ENCODE measurements at places on chromosomes 2 and 18. TPM values are rescaled to one million over a fixed set of nuclear protein-coding genes. Genes with fewer than 3 reads are reported as not detected.

DNA sequence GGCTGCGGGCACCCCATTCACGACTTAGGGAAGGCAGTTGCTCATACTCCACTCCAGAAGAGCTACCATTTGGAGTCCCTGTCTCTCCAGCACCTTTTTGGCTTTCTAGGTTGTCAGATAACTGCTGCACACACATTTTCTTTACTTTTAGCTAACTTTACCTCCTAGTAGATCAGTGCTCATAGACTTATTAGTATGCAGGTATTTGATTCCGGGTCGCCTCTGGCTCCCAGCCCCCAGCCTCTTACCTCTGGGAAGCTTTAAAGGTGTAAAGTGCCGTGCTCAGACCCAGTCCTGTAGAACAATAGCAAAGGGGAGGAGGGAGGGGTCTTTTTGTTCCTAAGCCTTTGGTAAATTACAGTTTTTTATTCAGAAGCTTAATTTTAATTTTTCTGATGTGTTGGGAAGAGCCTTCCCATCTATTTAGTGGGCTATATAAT, 102.9 kb downstream of the SPTBN1 start:
- peaks cover 44% of the 10 kb centered on the region for H3K4me1 ChIP-seq
- H3K4me3 ChIP-seq, result peak overlapping the region; percentile 82
- H3K36me3 ChIP-seq, result no peaks in the 10 kb centered on the region
- no peak for DNase-seq
- no peaks in the 10 kb centered on the region for H3K27me3 ChIP-seq
- peak overlapping the region; percentile 92 for H3K27ac ChIP-seq

DNA sequence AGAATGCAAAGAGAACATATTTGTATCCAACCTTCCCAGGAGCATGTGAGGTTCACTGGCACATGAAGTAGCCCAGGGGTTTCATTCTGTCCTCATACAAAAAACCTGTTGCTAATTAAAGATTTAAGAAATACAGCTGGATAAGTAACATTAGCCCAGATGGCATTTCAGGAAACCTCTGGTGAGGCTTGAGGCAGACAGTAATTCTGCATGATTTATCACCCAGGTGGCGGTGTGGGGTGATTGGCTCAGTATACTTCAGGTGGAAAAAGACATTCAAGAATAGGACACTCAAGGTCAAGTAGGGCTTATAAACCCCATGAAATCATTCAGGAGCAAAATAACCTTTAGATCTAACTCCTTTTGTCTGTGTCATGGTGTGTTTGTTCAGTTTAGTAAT, 237.4 kb downstream of the RNF144A start:
- H3K4me1 ChIP-seq, result no peaks in the 10 kb centered on the region
- no peak for DNase-seq
- H3K4me3 ChIP-seq, result no peak overlapping the region
- H3K36me3 ChIP-seq, result no peaks in the 10 kb centered on the region

DNA sequence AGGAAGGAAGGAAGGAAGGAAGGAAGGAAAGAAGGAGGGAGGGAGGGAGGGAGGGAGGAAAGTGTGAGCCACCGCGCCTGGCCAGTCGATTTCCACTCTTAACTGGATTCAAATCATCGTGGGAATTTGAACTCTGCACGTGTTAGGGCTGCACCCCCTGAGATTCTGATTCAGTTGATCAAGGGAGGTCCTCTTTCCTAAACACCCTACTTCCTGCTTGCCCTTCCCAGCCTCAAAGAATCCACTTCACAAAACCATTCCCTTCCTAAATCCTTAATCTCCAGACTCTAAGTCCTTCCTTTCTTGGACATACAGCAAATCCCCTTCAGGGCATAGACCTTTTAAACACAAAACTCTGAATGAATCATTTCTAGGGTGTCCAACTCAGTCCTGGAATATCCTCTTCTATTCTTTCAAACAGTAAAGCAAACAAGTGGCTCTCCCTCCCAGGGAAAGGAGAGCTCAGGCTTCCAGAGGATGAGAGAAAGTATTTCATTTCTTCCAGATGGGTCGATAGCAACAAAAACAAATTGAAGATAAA, 68.2 kb upstream of the MBOAT2 start:
- H3K4me3 ChIP-seq, result no peak overlapping the region
- H3K27ac ChIP-seq, result no peak overlapping the region
- DNase-seq, result no peak
- no peaks in the 10 kb centered on the region for H3K4me1 ChIP-seq
- no peaks in the 10 kb centered on the region for H3K27me3 ChIP-seq
- H3K36me3 ChIP-seq, result no peaks in the 10 kb centered on the region

DNA sequence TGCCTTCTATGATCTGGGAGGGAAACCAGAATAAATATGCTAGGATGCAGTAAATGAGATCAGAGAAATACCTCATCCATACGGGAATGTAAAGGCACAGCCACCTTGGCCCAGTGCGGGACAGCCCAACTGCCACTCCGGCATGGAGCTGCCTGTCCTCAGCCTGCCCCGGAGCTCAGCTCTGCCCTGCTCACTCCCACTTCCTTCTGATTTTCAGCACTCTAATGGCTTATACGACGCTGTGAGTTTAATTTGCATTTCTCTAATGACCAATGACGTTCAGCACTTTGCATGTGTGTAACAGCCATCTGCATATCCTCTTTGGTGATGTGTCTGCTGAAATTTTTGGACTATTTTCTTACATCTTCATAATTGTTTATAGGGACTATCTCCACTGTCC, 172.5 kb upstream of the RAB6C start:
- H3K4me3 ChIP-seq, result no peak overlapping the region
- no peaks in the 10 kb centered on the region for H3K36me3 ChIP-seq
- no peak for DNase-seq
- no peak overlapping the region for H3K27ac ChIP-seq
- peaks cover 8% of the 10 kb centered on the region for H3K4me1 ChIP-seq

DNA sequence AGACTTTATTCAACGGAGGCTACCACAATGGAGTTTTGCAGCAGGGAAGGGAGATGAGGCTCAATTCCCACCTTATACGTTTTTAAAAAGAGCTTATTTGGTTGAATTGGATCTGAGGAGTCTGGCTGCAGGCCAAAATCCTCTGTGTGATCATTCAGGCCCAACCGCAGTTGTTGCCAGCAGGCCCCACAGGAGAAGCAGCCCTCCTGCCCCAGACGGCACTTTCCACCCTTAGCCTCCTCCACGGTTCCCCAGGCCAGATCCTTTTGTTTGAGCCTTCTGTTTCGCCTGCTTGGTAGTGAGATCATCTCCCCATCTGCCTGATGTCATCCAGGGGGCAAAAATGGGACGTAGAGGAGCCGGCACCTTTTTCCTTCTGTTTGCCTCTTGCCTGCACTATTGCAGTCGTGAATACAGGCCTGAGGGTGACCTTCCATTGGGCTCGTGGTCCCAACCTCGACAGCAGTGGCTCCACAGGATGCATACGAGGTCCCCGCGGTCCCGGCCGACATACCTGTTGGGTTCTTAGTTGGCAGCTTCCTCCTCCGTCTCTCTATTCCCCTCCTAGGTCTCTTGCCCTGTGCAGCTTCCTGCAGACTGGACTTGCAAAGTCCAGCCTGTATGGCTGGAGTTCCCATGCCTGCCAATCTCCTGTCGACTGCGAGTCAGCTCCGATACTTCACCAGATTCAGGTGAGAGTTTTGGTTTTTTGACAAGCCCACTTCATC, 9.3 kb upstream of the GPR35 start:
- no peak overlapping the region for H3K27ac ChIP-seq
- DNase-seq, result no peak
- no peaks in the 10 kb centered on the region for H3K27me3 ChIP-seq
- H3K36me3 ChIP-seq, result no peaks in the 10 kb centered on the region
- H3K4me1 ChIP-seq, result peaks cover 43% of the 10 kb centered on the region

DNA sequence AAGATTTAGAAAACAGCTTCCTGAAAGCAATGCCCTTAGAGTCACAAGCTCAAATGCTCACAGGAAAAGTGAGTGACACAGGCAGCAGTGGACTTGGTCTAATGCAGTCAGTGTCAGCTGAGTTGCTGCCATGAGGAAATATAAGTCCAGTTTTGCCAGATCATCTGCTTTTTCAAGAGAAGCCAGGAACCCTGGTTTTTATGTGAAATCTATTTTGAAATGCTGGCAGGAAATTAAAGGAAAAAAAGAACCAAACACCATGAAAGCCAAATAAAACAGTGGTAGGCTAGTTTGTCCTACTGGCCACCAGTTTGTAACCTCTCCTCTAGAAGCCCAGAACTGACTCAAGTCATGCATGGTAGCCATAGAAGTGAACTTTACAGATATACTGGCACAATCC, 109.2 kb downstream of the THADA start:
- peaks cover 25% of the 10 kb centered on the region for H3K4me1 ChIP-seq
- H3K27ac ChIP-seq, result no peak overlapping the region
- no peaks in the 10 kb centered on the region for H3K27me3 ChIP-seq

GRCh38 chr2:118085173-118086023, 2.9 kb upstream of the INSIG2 start:
- DNase-seq, result no peak
- no peak overlapping the region for H3K27ac ChIP-seq
- peaks cover 11% of the 10 kb centered on the region for H3K27me3 ChIP-seq
- no peak overlapping the region for H3K4me3 ChIP-seq
- H3K4me1 ChIP-seq, result peaks cover 23% of the 10 kb centered on the region
- no peaks in the 10 kb centered on the region for H3K36me3 ChIP-seq

GRCh38 chr2:128425216-128425615, 106.5 kb upstream of the HS6ST1 start:
- H3K27me3 ChIP-seq, result no peaks in the 10 kb centered on the region
- no peak overlapping the region for H3K4me3 ChIP-seq
- DNase-seq, result no peak
- H3K36me3 ChIP-seq, result no peaks in the 10 kb centered on the region

DNA sequence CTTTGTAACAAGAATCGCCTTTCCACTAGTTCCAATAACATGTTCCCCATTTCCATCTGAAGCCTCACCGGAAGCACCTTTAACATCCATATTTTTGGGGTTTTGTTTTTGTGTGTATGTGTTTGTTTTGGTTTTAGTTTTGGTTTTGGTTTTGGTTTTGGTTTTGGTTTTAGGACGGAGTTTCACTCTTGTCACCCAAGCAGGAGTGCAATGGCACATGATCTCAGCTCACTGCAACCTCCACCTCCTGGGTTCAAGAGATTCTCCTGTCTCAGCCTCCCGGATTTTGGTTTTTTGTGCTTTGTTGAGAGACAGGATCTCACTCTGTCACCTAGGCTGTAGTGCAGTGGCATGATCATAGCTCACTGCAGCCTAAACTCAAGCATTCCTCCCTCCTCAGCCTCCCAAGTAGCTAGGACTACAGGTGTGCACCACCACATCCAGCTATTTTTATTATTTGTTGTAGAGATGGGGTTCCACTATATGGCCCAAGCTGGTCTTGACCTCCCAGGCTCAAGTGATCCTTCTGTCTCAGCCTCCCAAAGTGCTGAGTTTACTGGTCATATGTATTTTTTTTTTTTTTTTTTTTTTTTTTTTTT, 36.3 kb downstream of the TGOLN2 start:
- no peaks in the 10 kb centered on the region for H3K27me3 ChIP-seq
- H3K4me3 ChIP-seq, result peak overlapping the region; percentile 50
- H3K36me3 ChIP-seq, result no peaks in the 10 kb centered on the region
- DNase-seq, result peak; percentile 41

DNA sequence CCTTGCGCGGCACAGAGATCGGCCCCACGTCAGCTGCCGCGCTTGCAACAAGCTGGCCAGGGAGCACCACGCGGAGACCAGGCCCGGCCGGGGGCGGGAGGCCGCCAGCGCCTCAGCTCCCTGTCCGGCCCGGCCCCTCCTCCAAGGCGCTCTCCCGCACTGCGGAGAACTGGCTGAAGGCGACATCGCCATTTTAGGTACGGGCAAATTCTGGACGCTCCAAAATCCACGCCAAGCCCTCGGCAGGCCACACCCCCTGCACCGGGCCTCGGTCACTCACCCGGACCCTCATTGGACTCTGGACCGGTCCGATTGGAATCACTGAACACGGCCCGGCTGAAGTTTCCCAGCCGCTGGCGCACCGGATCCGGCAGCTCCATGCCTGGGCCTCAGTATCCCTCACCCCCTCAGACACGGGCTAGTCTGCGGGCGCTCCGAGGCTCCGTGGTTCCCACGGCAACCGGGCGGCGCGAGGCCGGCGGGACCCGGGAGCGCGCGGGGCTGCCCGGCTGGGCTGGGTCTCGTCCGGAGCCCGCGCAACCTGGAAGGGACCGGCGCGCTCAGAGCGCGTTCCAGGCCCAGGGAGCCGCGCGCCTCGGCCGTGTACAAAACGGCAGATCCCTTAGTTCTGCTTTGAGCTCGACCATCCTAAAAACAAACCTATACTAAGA, at the start of gene TMEM17:
Gene TMEM17 (minus strand): TSS at position 446 of the 671 bp plus-strand sequence. CDS start 66 bp downstream, at position 380.
- H3K4me1 ChIP-seq, result peaks cover 8% of the 10 kb centered on the region
- peak within 1 kb of the TSS; percentile 74 for H3K4me3 ChIP-seq
- H3K27me3 ChIP-seq, result no peaks in the 10 kb centered on the region
- no peaks in the 10 kb centered on the region for H3K36me3 ChIP-seq
- DNase-seq, result peak; percentile 57
- peak within 1 kb of the TSS; percentile 60 for H3K27ac ChIP-seq

DNA sequence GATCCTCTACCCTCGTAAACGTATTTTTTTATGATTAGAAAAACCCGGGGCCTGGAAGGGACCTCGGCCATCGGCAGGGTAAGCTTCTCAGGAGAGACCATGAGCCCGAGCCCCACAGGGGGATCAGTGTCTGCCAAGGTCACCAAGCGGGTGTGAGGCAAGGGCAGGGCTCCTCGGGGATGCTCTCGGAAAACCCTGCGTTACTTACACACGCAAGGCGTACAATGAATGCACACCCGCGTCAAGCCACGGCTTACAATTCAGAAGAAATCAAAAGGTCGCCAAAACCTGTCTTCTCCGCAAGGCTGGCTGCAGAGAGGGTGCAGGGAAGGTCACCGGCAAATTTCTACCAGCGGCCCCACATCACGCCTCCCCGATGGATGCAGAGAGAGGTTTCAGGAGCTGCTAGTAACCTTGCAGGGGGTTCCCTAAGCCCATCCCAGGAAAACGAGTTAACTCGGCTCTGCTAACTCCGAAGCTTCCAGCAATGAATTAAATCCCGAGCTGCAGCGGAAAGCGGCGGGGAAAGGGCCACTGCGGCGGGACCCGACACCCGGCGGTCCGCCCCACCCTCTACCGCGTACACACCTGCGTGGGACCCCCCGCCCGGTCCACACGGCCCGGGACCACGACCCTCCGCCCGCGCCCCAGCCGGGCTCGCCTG, 638 bp downstream of the ST3GAL5 start:
- H3K4me3 ChIP-seq, result peak overlapping the region; percentile 84
- peaks cover 55% of the 10 kb centered on the region for H3K4me1 ChIP-seq
- no peaks in the 10 kb centered on the region for H3K36me3 ChIP-seq
- H3K27me3 ChIP-seq, result no peaks in the 10 kb centered on the region

TPO gene
- not detected for polyA plus RNA-seq

DPP4 gene
- polyA plus RNA-seq, result not detected

IL37 gene
- not detected for polyA plus RNA-seq

C2orf78 gene
- not detected for polyA plus RNA-seq

DIS3L2 gene
- 6.4 TPM for polyA plus RNA-seq

TSPYL6 gene
- not detected for polyA plus RNA-seq

NEU2 gene
- polyA plus RNA-seq, result not detected
